ENCODE measurements at places on chromosomes 2 and 18.
A peak's percentile ranks its signal among the peaks of the same experiment; 100 is the strongest.

DNA sequence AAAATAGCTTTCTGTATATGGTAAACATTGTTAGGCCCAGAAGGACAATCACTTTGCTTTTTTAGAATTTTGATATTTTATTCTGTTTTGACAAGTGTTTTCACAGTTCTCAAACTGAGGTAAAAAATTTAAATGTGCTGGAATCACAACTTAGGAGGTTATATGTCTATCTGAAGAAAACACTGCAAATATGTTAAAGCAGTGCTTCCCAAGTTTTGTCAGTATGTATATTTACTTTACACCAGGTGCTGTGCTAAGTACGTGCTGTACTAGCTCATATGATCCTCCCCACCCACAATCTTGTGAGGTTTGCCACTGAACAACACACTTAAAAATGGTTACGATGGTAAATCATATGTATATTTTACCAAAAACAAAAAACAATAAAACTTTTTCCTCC lies 124.2 kb downstream of the CABYR start:
- no peak for DNase-seq
- no peaks in the 10 kb centered on the region for H3K27me3 ChIP-seq
- H3K4me1 ChIP-seq: no peaks in the 10 kb centered on the region
- no peak overlapping the region for H3K27ac ChIP-seq

DNA sequence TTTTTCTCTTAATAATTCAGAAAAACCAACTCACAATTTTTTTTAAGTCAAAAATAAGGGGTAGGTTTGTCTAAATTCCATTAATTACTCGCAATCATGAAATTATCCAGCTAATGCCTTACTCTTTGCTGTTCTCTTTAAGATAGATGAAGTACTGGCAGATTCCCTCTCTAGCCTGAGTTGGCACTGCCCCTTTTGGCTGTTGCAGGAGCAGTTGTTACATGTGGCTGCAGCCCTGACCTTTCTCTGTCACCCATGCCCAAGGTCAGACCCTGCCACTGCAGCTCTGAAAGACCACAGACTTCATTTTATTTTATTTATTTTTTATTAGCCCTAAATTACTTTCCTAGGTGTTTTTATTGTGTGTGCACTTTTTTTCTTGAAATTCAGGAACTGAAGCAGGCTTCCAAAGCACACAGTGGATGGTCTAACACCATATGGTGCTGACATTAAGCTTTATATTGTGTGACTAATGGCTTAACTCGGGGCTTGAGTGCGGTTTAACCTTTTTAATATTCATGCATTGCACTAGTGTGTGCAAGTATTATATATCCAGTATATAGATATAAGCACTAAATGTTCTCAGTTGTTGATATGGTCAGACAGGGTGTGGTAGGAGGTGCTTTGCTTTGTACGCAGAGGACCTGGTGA lies 313.0 kb downstream of the CDH2 start:
- H3K4me1 ChIP-seq: no peaks in the 10 kb centered on the region
- no peaks in the 10 kb centered on the region for H3K36me3 ChIP-seq
- H3K4me3 ChIP-seq: no peak overlapping the region
- no peak for DNase-seq

DNA sequence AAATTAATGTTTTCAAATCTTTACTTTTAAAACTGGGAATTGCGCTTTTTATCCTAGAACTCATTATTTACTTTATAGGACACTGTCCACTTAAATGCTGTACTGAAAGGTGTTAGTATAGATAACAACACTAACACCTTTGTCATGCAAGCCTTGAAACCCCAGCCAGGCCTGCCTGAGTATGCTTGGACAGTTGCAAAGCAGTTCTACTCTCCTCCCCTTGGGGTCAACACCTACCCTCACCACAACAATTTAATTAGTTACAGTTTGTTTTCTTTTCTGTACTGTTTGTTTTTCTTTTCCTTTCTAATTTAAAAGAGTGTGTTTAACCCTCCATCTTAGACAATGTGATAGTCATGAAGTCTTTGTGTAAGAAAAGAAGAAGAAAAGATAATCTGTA lies 18.9 kb upstream of the FAM98A start:
- H3K4me1 ChIP-seq: no peaks in the 10 kb centered on the region
- no peak overlapping the region for H3K27ac ChIP-seq

DNA sequence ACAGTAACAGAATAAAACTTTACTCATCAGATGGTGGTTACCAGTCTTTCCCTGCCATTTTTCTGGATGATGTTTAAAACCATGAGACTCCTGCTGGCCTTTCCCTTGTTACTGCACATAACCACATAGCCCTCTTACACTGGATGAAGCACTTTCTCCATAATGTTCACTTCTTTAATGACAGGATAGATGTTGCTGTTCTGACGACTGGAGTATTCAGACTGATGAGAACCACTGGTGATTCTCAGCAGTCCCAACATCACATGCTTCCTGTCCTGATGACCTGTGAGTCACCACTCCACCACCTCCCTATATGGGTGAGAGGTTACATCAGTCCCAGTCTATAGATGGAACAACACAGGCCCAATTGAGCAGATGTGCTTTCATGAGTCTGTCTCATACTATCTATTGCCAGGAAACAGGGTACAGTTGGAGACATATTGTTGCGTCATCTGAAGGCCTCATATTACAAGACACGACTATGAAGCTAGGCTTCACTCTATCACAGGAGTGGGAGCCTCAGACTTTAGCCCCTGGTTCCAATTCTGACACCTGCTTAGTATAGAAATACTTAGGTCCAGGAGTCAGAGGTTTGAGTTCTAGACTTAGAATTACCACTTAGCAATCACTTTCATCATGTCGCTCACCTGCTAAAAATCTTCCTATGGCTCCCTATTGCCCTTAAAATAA lies 145.7 kb upstream of the KLF7 start:
- DNase-seq: no peak
- no peaks in the 10 kb centered on the region for H3K36me3 ChIP-seq
- H3K27me3 ChIP-seq: no peaks in the 10 kb centered on the region
- H3K27ac ChIP-seq: no peak overlapping the region
- peaks cover 6% of the 10 kb centered on the region for H3K4me1 ChIP-seq
- no peak overlapping the region for H3K4me3 ChIP-seq

- H3K4me3 ChIP-seq: no peak overlapping the region
- no peak overlapping the region for H3K27ac ChIP-seq
- no peak for DNase-seq
- no peaks in the 10 kb centered on the region for H3K4me1 ChIP-seq
- H3K27me3 ChIP-seq: no peaks in the 10 kb centered on the region
Measured at GRCh38 chr2:198880986-198881385, 576.8 kb downstream of the SATB2 start.

DNA sequence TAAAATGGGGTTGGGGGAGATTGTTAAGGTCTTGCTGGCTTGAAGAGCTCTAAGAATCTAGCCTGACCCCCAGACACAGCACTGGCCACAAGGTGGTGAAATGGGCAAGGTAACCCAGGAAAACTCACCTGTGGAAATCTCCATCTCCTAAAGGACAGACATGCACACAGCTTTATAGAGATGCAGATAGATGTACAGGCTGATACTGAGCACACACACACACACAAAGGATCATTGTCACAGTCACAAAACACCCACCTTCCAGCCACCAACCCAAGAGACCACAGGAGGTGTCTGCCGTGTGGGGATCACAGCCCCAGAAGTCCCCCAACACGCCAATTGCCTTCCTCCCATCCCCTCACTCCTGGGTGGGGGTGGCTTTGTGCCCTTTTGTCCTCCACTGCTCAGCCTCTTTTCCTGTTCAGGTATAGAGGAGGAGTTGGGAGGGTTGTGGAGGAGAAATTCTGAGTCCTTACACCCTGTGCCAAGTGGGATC lies 3.2 kb upstream of the CYP26B1 start:
- no peak for DNase-seq
- no peak overlapping the region for H3K4me3 ChIP-seq
- H3K36me3 ChIP-seq: no peaks in the 10 kb centered on the region
- peaks cover 3% of the 10 kb centered on the region for H3K4me1 ChIP-seq

- no peaks in the 10 kb centered on the region for H3K4me1 ChIP-seq
- DNase-seq: no peak
- no peaks in the 10 kb centered on the region for H3K36me3 ChIP-seq
- H3K27ac ChIP-seq: no peak overlapping the region
- H3K4me3 ChIP-seq: no peak overlapping the region
Measured at GRCh38 chr18:34704074-34704473, 6.0 kb upstream of the DTNA start.

GRCh38 chr2:43559391-43560230 lies 36.2 kb downstream of the THADA start:
- no peaks in the 10 kb centered on the region for H3K27me3 ChIP-seq
- no peak for DNase-seq
- H3K36me3 ChIP-seq: no peaks in the 10 kb centered on the region
- H3K4me3 ChIP-seq: no peak overlapping the region
- H3K4me1 ChIP-seq: no peaks in the 10 kb centered on the region

- no peaks in the 10 kb centered on the region for H3K36me3 ChIP-seq
- H3K27me3 ChIP-seq: peaks cover 4% of the 10 kb centered on the region
- no peak overlapping the region for H3K27ac ChIP-seq
- H3K4me3 ChIP-seq: no peak overlapping the region
- H3K4me1 ChIP-seq: peaks cover 14% of the 10 kb centered on the region
Measured at GRCh38 chr2:46438794-46439193, 40.6 kb upstream of the TMEM247 start.

- no peaks in the 10 kb centered on the region for H3K4me1 ChIP-seq
- H3K27me3 ChIP-seq: no peaks in the 10 kb centered on the region
- no peak overlapping the region for H3K4me3 ChIP-seq
- H3K27ac ChIP-seq: no peak overlapping the region
- no peaks in the 10 kb centered on the region for H3K36me3 ChIP-seq
- DNase-seq: no peak
Measured at GRCh38 chr2:96564563-96564962, 28.0 kb downstream of the ARID5A start.

DNA sequence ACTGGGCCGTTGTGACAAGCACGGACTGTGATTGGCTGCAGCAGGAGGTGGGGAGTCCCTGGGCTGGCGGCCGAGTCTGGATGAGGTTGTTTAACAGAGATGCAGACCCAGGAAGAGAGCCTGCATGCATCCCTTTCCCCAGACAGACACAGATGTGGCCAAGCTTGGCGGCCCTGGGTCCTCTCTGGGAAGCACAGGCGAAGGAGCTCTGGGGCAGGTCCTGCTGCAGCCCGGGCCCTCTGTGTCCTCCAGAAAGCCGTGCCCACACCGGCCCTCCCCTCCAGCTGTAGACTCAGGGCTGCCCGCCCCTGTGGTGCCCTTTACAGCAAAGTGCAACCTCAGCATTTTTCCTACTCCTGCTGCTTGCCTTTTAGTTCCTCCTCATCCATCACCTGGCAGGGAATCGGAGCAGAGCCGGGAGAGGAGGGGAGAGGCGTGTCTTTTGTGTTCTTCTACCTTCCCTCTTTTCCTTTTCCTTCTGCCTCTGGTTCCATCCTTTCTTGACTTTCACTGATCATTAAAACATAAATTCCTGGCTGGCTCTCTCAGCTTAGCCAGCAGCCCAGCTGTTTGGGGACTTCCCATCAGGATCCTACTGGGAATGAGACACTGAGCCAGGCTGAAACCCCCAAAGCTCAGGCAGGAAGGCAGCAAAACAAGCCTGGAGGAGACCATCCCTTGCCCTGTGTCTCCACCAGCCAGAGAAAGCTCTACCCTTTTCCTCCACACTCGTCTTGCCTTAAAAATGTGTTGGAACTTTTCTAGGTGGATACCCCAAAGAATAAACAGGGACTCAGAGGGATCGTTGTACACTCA lies 75.0 kb downstream of the CTIF start:
- H3K27me3 ChIP-seq: no peaks in the 10 kb centered on the region
- no peak overlapping the region for H3K27ac ChIP-seq
- H3K36me3 ChIP-seq: no peaks in the 10 kb centered on the region
- no peak for DNase-seq

DNA sequence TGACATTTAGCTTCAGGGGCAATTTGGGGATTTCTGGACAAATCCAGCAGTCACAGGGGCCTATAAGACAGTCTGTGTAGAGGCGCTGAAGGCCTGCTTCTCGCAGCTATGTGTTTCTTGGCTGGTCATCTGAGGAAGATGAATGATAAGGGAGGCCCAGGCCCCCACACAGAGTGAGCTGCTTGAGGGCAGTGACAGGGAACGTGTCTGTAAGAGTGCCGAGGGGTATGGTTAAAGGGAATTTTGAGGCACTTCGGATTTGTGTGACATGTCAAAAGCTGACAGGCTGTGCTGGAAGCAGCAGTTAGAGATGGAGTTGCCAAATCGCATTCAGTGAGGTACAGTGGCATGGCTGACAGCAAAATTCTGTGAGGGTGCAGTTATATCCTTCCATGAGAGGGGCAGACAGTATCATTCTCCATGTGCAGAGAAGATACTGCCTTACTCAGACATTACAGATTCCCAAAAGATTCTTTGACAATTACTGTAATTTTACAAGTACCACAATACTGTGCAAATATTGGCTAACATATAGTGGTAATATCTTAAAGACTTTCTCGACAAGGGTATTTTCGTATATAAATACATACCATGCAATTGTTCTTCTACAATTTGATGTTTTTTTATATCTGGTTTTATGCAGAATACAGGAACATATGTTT lies 74.0 kb downstream of the CERS6 start:
- no peak overlapping the region for H3K27ac ChIP-seq
- no peaks in the 10 kb centered on the region for H3K4me1 ChIP-seq
- H3K27me3 ChIP-seq: no peaks in the 10 kb centered on the region
- H3K36me3 ChIP-seq: no peaks in the 10 kb centered on the region
- H3K4me3 ChIP-seq: no peak overlapping the region

DNA sequence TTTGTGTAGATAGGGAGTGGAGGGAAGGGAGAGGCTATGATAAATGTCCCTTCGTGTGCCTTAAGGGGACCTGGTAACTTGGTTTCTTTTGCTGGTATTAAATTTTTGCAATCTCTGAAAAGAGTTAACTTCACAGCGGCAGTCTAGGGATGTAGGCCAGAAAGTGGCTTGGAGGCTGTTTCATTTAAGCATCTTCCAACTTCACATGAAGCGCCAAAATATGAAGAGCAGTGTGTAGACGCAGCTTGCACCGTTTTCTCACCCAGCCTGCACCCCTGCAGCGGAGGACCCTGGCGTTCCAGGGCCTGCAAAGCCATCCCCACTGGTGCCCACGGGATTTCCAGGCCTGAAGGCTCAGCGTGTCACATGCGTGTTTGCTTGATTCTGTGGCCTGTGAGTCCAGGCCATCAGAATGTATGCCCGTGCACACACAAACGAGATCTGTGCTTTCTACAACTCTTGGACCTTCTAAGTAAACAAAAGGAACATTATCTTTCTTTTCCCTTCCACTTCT lies 87.2 kb upstream of the EPB41L3 start:
- H3K4me1 ChIP-seq: no peaks in the 10 kb centered on the region
- no peak for DNase-seq
- no peak overlapping the region for H3K4me3 ChIP-seq

DNA sequence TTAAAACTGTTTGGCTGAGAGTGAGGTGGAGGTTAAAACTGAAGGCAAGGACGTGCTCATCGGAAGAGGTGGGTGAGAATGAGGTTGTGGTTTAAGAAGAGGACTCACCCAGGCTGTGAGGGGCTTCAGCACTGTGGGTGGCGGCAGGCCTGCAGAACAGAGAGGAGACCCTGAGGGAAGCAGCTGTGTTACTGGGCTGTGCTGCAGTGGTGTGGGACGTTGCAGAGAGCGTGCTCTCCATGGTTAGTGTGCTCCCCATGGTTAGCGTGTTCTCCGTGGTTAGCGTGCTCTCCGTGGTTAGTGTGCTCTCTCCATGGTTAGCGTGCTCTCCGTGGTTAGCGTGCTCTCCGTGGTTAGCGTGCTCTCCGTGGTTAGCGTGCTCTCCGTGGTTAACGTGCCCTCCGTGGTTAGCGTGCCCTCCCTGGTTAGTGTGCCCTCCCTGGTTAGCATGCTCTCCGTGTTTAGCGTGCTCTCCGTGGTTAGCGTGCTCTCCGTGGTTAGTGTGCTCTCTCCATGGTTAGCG lies 68.5 kb upstream of the NFATC1 start:
- H3K36me3 ChIP-seq: peaks cover 24% of the 10 kb centered on the region
- peak; percentile 38 for DNase-seq
- peak overlapping the region; percentile 3 for H3K4me3 ChIP-seq
- H3K4me1 ChIP-seq: peaks cover 14% of the 10 kb centered on the region
- H3K27ac ChIP-seq: peak overlapping the region; percentile 1
